Urinary bladder (tissue), 4 donors: ENCODE measurements at places on chromosomes 1 and 21. TPM values are rescaled to one million over a fixed set of nuclear protein-coding genes. Genes with fewer than 3 reads are reported as not detected.

IL19 gene
- total RNA-seq, result not detected

S100A7A gene
- not detected for total RNA-seq

CA14 gene
- total RNA-seq, result 0.37 TPM

RIIAD1 gene
- not detected for total RNA-seq

PKP1 gene
- total RNA-seq, result 4.0 TPM

MFAP2 gene
- total RNA-seq, result 33.3 TPM

CD2 gene
- total RNA-seq, result 1.4 TPM

DDAH1 gene
- 32.9 TPM for total RNA-seq

TSPAN2 gene
- 55.4 TPM for total RNA-seq

HEYL gene
- total RNA-seq, result 7.9 TPM

PITHD1 gene
- 43.6 TPM for total RNA-seq

F5 gene
- 4.5 TPM for total RNA-seq

ZBTB8A gene
- 30.1 TPM for total RNA-seq

GRCh38 chr1:62676611-62677356, 11.4 kb downstream of the DOCK7 start:
- DNase-seq, result no peak

DNA sequence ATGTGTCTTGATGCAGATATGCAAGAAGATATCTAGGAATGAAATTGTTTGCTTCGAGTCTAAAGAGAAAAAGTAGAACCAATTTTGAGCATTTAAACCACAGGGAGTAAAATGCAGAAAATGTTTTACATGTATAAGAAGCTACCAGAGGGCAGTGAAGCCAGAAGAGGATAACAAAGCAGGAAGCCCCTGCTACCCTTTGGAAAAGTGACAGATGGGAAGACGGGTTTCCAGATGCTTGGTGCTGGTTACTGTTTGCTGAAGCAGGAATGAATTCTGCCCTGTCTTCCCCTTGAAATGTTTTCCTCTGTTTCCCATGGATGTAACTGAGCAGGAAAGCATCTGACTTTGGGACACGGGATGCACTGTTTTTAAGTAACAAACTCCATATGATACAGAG, 822.2 kb downstream of the MRPL39 start:
- no peak for DNase-seq

DNA sequence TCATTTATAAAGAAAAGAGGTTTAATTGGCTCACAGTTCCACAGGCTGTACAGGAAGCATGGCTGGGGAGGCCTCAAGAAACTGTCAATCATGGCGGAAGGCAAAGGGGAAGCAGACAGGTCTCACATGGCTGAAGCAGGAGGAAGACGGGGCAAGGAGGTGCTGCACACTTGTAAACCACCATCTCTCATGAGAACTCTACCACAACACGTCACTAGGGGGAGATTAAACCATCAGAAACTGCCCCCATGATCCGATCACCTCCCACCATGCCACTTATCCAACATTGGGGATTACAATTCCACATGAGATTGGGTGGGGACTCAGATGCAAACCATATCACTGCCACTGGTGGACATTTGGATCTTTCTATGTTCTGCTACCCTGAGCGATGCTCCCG, 351.4 kb downstream of the NPHP4 start:
- no peak for DNase-seq

DNA sequence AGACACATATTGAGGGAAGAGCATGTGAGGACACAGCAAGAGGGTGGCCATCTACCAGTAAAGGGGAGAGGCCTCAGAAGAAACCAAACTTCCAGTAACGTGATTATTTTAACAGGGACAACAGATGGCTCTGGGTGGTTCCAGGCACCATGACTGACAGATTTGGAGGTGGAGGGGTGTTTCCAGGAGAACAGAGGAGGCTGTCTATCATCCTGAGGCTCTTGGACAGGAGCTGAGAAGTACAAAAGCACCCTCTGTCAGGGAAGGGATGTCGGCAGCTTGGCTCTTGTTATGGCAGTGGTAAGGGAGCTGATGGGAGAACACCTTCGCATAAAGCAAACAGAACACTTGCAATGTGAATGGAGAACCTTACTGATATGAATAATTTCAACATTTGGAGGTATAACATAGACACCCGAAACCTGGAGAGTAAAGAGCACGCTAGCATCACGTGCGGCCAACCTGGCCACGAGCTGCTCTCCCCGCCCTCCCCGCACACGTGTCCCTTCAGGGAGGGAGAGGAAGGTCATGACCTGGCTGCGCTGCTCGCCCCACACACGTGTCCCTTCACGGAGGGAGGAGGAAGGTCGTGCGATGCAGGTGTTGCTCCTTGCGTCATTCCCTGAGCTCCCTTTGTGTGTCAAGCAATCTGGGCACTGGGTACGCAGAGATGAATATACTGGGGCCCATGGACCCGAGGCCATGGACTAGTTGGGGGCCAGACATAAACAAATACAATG, 37.5 kb upstream of the NLRP3 start:
- DNase-seq, result no peak

DNA sequence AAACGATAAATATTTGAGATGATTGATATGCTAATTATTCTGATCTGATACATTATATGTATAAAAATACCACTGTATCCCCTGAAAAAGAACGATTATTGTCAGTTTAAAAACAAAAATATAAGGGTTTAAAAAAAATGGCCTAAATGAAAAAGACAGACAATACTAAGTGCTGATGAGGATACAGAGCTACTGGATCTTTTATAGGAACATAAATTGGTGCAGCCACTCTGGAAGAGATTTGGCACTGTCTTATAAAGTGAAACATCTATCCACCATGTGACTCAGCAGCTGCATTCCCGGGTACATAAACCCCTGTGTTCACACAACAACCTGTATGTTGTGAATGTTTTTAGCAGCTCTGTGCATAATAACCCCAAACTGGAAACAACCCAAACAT, 44.2 kb downstream of the KAZN start:
- no peak for DNase-seq

- DNase-seq, result no peak
Measured at GRCh38 chr1:25256578-25256965, 9.3 kb upstream of the RSRP1 start.

DNA sequence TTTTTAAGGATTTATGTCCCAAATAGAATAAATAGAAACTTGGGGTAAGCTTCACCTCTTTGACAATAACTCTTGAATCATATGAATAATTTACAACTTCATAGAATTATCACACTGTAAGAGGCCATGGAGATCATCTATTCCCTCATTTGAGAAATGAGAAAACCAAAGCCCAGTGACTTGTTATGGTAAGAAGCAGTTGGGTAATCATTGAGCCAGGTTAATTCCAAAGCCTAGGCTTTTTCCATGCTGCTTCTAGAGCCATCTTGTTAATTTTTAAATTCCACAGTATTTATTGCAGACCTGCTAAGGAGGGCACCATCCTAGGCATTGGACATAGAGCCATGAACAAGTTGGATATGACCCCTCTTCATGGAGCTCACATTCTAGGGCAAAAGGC, 160.5 kb downstream of the CDC7 start:
- DNase-seq, result no peak

- DNase-seq, result no peak
Measured at GRCh38 chr1:1975535-1975934, 28.1 kb downstream of the CFAP74 start.

- DNase-seq, result no peak
Measured at GRCh38 chr21:41322496-41323382, 6.1 kb downstream of the FAM3B start.

GRCh38 chr1:172818841-172819527, 160.1 kb downstream of the FASLG start:
- DNase-seq, result no peak

- no peak for DNase-seq
Measured at GRCh38 chr1:116262207-116262994, 110.6 kb upstream of the ATP1A1 start.

- no peak for DNase-seq
Measured at GRCh38 chr21:27595716-27596115, 628.8 kb upstream of the ADAMTS5 start.

DNA sequence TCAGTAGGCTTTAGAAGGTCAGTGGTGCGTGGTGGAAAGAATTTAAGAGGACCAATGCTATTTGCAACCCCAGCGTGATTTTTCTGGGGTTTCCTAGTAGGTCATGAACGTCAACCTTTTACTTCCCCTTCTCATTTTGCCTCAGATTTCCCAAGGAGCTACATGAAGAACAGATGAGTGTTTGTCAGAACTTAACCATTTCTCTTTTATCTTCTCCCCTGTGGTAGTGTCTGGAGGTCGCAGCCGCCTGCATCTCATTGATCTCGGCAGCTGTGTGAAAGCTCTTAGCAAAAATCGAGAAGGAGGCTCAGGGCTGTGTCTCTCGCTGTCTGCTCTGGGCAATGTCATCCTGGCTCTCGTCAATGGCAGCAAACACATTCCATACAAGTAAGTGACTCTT, 491.1 kb downstream of the KIF26B start:
- no peak for DNase-seq

DNA sequence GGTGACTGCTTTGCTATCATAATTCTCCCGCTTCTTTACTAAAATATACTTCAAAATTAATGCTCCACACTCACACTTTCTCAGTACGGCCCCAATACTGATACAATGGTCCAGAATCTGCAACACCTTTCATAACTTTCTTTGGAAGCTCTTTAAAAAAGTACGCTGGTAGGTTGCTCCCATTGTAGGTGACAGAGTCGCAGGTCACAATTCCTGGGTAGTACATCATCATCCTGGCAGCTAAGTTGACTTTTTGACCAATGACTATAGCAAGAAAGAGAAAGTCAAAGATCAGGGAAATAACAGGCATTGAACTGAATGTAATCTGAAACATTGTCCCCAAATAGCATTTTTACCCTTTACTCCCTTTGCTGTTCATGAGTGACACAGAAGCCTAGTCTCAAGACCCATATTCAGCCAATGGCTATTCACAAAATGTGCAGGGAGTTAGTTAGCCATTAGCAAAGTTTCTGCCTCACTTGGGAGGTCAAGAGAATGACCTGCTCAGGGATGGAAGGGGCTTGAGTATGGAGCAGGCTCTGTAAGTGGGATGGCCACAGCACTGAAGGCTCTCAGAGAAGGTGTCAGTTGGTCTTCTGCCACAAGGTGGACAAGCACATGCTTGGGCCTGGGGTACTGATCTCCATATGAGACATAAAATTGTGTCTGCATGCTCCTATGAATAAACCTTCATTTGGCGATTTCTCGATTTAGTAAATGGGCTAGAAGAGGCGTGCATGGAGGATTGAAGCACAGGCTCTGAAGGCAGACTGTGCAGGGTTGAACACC, 35.4 kb downstream of the ADCY10 start:
- no peak for DNase-seq

GRCh38 chr1:101002551-101002950, 23.0 kb downstream of the DPH5 start:
- no peak for DNase-seq

DNA sequence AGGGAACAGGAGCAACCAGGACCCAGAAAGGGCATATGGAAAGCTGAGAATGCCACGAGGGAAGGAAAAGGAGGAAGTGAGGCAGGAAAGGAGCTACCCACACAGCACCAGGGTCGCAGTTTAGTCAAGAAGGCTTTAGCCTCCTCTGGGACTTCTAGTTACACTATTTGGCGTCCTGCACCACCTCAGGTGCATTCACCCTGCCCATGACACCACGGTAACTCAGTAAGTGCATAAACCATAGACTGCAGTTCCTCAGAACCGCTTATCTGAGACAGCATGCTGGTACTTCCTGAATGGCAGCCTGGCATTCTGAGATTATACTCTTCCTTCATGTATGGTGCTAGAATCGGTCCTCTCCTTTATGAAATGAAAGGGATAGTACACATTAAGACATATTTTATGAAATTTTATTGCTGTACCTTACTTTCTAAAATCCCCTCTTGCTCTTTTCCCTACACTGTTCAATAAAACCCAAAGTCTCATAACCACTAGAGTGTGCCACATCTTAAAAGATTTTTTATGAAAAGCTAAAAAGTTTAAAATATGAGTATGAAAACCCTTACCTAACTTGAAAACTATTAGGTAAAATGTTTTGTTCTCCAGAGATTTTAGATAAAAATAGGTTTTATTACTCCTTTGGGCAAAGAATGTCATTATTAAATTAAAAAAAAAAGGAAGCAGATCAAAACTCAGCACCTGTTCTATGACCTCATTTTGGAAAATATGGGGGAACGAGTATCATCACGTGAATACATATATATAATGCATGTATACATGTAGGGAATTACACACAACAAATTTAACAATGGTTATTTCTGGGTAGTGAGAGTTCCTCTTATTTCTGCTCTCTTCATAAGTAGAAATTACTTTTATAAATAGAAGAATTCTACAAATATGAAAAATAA, 67.3 kb downstream of the VAV3 start:
- no peak for DNase-seq

GRCh38 chr1:167060141-167061072, 29.8 kb downstream of the GPA33 start:
- DNase-seq, result no peak

GRCh38 chr1:165895451-165895871, 68.0 kb downstream of the UCK2 start:
- DNase-seq, result no peak

DNA sequence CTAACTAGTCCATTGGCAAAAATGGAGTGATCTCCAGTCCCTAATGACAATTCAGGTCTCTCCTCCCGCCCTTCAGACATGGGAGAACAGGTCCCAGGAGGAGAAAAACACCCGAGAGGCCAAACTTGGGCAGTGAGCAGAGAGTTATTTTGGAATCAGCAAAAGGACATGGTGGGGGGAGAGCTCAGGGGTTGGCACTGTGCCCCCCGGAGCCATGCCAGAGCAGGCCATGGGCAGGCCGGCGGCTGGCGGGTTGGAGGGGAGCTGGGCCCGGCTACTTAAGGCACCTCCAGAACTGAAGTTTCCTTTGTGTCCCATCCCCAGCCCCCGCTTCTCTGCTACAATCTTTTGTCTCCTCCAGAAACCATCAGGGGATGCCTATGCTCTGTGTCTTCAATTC, 7.1 kb downstream of the LGR6 start:
- DNase-seq, result no peak

- no peak for DNase-seq
Measured at GRCh38 chr1:40350391-40350790, 23.1 kb upstream of the SMAP2 start.

DNA sequence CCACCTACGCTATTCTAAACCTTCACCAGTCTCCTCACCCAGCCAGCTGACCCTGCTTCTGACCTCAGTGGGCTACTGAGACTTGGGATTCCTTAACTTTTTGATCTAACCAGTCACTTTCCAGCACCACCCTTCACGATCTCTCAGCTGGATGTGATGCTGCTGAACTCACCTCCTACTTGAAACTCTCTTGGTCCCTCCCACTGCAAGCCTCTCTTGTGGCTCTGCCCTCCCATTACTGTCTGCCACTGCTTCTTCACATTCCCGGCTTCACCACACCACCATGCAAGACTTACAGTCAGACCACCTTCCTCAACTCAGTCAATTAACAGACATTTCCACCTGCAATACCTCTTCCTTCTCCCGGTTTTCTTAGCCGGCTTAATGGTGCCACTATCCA, 6.3 kb downstream of the TAF5L start:
- DNase-seq, result no peak
